Activated CD4-positive, alpha-beta T cell treated with anti-CD3 and anti-CD28 coated beads for 24 hours (primary cell): ENCODE measurements at places on chromosomes 6 and 20.

DNA sequence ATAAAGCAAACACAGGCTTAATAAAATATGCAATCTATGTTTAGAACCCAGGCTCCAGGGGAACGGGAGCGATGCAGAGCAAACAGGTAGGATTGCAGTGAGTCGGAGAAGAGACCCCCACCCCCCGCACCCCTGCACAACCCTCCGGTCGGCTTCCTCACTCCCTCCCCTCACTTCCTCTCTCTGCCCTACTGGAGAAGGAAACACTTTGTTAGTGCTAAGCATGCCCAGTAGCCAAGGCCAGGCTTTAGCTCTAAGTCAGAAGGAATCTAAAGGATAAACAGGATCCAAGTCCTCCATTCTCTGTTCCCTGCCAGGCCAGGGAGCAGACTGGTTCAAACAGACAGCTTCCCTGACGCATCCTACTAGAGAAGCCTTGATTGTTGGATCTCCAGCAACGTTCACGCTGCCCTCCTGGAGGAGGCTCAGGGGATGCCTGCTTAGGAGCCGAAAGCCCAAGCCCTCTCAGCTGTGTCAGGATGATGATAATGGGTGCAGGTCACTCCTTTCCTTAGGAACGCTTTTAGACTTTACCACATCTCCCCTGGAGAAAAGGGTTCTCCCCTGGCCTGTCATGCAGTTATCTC lies 14.7 kb downstream of the FOXQ1 start:
- no peak for DNase-seq

GRCh38 chr20:25251558-25251957 lies 3.7 kb downstream of the PYGB start:
- no peak for DNase-seq

DNA sequence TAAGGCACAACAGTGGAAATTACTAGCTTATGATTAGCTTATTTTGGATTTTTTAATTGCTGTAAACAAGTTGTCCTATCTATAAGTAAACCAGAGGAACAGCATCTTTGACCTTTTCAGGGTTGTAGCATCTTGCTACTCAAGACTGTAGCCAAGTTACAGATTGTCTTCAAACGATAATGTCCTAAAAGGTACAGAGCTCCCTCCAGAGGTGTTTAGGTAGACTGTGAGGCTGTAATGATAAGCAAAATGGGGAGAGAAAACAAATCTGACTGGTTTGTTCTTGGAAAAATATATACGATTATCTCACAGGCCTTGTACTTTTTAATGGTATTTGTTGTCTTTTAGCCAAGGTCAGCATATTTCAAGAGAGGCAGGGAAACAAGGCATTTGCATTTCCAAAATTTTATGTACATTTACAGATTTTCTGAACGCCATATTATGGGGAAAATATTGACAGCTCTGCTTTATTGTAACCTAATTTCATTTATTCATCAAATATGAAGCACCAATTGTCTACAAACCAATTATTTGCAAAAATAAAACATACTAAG lies 273.4 kb downstream of the MEI4 start:
- DNase-seq = no peak

DNA sequence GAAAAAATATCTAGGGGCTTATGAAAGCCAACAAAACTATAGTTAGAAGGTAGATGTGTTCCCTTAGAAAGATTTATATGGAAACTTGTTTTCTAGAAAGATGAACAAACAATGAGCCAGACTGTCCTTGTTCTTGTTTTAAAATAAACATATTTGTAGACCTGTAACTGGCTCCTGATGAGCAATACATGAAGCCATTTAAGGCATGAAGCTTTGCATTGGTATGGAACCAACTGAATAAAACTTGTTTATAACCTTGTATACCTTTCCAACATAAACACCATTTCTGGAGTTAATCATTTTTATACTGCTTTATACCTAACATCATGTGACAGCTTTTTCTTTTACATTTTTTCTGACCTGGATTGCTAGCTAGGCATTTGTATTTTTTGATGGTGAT lies 247.8 kb downstream of the PRL start:
- no peak for DNase-seq

DNA sequence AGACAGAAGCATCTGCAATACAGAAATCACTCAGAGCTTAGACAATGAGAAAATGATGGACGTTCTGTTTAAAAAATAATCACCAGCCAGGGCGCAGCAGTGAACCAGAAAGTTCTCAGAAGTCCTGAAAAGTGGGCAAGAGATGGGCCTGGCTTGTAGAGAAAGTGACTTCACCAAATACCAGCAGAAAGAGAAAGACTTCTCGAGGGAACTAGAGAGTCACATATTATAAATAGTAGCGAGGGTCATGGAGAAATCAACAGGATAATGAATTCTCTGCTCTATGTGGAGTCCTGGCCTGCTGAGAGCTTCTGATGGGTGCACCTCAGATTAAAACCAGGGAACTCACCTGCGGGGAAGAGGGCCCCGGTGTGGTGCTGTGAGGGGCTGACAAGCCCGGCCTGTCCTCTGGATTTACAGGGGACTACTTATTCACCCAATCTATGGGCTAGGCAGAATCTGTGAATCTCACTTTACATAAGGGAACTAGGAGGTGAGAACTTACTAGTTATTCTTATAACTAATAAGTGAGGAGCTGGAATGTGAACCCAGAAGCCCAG lies 5.6 kb upstream of the RAMACL start:
- no peak for DNase-seq

GRCh38 chr6:100132005-100132404 lies 138.0 kb upstream of the MCHR2 start:
- no peak for DNase-seq

GRCh38 chr6:52104979-52105378 lies 17.6 kb upstream of the PKHD1 start:
- DNase-seq = no peak

- no peak for DNase-seq
Measured at GRCh38 chr6:137893726-137894125, 26.7 kb downstream of the TNFAIP3 start.

GRCh38 chr20:40532103-40532502 lies 156.9 kb downstream of the MAFB start:
- no peak for DNase-seq

DNA sequence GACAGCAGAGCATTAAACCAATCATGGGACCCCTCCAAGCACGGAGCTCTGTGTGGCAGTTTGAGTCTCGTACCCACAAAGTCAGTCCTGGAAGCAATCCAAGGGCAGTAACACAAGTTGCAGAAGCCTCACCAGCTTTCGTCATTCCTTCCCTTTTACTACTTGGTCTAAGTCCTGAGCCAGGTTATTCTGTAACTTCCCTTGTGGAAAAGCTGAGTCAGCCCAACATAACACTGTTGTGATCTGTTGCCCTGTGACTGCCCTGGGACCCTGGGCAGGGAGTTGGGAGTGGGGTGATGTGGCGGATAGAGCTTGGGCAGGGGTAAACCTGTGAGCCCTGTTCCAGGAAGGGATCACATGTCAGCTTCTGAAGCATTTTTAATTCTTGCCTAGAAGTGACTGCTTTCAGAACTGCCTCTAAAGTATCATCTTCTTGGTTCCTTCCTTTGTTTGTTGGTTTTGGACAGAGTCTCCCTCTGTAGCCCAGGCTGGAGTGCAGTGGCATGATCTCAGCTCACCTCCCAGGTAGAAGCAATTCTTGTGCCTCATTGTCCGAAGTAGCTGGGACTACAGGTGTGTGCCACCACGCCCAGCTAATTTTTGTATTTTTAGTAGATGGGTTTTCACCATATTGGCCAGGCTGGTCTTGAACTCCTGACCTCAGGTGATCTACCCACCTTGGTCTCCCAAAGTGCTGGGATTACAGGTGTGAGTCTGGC lies 183.7 kb upstream of the JAG1 start:
- DNase-seq = no peak

GRCh38 chr20:36717657-36718056 lies 28.2 kb downstream of the NDRG3 start:
- no peak for DNase-seq

DNA sequence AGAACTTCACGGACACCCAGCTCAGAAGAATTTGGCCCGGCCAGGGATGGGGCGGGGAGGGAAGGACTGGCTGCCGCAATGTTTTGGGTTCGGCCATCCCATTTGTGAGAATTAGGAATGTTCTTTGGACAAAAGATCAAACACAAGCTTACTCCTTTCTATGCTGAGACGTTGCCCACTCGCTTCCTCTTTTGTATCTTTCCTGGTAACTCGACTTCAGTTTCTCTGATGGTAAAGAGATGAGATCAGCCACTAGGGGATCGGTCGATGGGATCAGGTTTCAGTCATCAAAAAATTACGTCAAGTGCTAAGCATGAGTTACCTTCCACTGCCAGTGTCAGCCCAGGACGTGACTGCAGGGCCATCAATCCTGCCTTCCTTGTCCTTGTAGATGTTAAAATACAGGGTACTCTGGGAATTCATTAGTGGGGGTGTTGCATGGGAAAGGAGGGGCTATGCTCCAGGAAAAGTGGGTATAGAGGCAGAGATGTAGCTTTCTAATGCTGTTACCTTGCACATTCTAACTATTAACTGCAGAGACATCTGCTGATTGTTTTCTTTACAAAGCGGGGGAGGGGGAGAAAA lies 190.2 kb downstream of the TSHZ2 start:
- DNase-seq = no peak

- DNase-seq = no peak
Measured at GRCh38 chr20:2585811-2586210, 49.4 kb downstream of the TMC2 start.

- no peak for DNase-seq
Measured at GRCh38 chr6:106411643-106412200, 51.2 kb downstream of the CRYBG1 start.

GRCh38 chr6:70028246-70028645 lies 161.9 kb downstream of the COL19A1 start:
- no peak for DNase-seq

GRCh38 chr6:13229205-13230085 lies 98.9 kb downstream of the TBC1D7 start:
- no peak for DNase-seq

DNA sequence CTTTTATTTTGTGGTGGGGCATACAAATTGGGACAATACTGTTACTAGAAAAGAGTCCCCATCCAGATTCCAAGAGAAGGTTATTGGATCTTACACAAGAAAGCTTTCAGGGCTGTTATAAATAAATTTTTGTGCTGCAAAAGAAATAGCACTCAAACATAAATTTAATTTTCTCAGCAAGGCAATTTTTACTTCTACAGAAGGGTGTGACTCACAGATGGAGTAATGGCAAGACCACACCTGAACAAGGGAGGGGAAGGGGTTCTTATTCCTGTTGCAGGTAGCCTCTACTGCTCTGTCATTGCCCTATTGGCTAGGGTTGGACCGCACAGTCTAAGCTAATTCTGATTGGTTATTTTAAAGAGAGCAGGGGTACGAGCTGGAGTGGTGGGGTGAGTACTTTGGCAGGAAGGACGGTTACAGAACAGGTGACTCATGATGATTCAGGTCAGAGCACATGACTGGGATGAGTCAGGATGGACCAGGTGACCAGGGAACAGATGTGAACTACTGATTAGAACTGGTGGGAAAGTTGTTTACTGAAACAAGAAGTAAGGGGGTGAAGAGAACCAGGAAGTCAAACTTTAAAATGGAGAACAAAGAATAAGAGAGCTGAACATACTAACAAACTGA lies 41.1 kb downstream of the CNR1 start:
- DNase-seq = no peak

- no peak for DNase-seq
Measured at GRCh38 chr20:50039706-50040431, 57.1 kb downstream of the SNAI1 start.

DNA sequence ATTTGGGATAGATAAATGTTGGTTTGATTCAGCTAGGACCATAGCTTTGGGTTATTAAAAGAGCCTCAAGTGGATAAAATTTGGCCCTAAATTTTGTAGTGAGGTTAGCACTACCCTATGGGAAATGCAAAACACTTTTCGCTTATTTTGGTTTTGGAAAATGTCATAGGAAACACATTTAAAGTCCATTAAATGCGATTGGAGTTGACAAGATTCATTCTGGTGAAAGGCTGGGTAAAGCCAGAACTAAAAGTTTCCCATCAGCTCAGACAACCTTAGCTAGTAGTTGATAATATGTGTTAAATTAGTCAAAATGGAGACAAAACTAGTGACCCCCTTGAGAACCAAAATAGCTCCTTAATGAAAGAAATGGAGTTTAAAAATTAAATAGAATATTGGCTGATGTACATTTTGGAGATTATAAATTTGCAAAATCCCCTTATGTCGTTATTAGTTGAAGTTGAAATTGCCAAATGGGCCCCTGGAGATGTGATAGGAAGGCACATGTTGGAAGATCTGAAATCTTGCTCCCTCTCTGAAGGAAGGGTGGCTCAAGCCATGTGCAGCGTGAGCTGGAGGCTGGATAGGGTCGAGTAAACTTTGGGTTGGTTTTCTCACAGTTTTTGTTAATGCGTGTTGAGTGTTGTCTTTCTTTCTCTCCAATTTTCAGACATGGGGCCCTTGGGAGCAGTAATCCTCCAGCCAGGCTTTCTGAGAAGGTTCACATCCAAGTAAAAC lies 72.8 kb downstream of the CD83 start:
- no peak for DNase-seq

DNA sequence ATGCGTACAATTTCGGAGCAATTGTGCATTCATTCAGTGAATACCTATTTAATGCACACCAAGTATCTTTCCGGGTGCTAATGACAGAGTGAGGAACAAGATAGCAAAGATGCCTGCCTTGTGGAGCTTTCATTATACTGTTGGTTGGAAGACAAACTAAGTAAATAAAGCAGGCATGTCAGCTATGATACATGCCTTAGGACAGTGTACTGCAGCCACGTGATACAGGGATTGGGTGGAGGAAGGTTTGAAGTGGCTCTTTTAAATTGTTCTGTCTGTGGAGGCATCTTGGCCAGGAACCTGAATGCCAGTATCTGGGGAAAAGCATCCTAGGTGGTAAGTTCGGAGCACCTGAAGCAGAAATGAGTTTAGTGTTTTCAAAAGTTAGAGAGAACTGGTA lies 3.0 kb upstream of the OTOR start:
- DNase-seq = no peak

DNA sequence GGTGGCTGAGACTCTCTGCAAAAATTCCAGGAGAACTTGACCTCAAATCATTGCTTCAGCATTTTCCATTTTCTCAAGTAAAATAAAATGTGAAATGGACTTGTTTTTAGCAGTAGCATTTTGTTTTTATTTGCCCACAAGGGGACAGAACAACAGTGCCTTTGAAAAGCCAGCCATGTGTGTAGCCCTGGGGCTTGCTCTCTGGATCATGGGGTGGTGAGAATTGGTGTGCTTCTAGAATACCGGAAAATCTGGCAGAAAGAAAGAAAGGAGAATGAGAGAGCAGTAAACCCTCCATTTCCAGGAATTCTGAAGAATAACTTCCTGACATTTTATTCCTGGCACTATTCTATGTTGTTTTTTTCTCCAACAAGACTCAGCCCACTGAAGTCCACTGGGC lies 254.7 kb upstream of the MOCS1 start:
- DNase-seq = no peak

DNA sequence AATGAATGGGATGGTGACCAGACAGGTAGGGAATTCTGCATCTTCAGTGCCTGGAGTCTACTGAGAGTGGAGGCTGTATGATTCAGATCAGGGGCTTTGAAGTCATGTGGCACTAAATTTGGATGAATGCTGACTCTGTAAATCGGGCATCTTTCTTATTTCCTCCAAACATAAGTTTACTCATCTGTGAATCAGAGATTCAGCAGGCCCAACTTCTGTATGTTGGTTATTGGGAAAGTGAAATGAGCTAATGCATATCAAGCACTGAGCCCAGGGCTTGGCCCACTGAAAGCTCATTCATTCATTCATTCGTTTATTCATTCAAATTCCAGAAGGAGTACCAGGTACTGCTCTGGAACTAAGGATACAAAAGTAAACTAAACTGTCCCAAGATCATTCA lies 192.3 kb upstream of the RIN2 start:
- DNase-seq = no peak
